ENCODE measurements at places on chromosomes 7 and 10.

DNA sequence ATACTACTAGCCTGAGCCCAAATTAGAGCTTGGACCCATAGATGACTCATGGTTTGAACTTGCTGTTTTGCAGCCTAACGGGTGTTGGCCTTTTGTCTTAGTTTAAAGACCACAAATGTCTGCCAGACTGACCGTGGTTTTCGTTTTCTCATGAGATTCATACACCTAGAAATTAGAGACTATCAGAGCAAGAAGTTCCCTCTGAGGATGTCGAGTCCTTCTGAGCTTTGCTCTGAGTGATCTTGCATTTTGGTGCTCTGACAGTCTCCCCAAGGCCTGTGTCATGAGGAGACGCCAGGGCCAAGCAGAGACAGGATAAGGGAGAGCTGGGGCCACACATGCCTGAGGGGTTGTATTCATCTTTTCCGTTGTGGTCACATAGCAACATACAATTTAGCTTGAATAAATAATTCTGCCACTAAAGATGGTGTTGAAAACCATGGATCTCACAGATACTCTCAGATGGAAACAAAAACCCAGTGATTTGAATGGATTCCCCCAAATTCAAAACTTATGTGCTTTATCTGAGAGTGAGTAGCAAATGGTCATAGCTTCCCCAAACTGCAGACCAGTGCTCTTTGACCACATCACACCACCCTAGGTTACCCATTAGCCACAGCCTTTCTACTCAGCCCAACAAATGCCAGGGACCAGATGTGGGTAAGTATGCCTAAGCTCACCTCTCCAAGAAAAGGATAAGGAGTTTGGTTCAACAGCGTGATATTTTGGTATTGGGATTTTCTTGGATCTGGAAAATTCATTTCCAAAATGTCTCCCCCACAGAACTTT is 762.0 kb upstream of the IGFBP3 start:
- no peak for DNase-seq

GRCh38 chr10:7337431-7338171 is 73.2 kb downstream of the SFMBT2 start:
- peak; percentile 23 for DNase-seq

- no peak for DNase-seq
These were observed 166.5 kb upstream of the PITRM1 start for GRCh38 chr10:3339121-3339520.

- DNase-seq = no peak
These were observed 159.2 kb upstream of the FOXP2 start for GRCh38 chr7:114255404-114255841.

GRCh38 chr10:28432210-28432676 is 100.7 kb upstream of the WAC start:
- DNase-seq = peak; percentile 31

All from GM19239 (cell line).